ENCODE measurements at places on chromosomes 12 and 14.

DNA sequence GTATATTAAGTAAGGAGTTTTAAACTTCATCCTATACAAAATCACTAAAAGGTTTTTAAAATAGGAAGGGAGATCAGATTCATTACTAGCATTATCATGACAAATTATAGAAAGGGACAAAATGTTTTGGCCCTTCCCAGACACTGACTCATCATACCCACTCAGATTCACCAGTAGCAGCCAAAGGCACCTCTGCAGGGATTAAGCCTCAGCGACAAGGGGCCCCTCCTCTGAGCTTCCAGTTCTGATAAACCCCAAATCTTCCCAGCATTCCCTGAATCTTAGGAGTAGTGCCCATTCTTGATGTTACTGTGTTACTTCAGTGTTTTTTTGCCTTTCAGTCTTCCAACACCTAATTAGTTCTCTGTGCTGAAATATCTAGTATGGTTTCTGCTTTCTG lies 14.5 kb downstream of the KRAS start:
- DNase-seq = no peak

DNA sequence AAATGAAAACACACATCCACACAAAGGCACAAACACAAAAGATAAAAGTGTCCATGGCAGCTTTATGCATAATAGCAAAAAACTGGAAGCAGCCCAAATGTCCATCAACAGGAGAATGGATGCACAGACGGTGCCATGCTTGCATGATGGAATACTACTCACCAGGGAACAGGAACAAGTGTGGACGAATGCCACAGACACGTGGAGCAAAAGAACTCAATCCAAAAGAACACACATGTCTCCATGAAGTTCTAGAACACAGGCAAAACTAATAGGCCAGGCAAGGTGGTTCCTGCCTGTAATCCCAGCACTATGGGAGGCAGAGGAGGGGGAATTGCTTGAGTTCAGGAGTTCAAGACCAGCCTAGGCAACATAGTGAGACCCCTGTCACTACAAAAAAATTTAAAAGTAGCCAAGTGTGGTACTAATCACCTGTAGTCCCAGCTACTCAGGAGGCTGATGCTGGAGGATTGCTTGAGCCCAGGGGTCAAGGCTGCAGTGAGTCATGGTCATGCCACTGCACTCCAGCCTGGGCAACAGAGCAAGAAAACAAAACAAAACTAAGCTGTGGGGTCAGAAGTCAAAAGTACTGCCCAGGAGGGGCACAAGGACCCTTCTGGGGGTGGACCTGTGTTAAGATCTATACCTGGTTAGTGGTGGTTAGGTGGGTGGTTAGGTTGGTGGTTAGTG lies 7.3 kb upstream of the TMEM119 start:
- DNase-seq = no peak

DNA sequence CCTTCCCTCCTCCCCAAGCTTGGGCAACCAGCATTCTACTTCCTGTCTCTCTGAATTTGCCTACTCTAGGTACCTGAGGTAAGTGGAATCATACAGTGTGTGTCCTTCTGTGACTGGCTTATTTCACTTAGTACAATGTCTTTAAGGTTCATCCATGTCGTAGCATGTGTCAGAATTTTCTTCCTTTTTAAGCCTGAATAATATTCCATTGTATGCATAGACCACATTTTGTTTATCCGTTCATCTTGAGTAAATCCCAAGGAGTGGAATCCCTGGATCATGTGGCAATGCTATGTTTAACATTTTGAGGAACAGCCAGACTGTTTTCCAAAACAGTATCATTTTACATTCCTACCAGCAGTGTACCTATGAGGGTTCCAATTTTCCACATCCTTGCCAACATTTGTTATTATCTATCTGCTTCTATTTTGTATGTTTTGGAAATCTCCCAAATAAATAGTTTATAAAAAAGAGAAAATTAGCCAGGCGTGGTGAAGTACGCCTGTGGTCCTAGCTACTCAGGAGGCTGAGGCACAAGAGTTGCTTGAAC lies 12.4 kb downstream of the HSP90AA1 start:
- DNase-seq = no peak

DNA sequence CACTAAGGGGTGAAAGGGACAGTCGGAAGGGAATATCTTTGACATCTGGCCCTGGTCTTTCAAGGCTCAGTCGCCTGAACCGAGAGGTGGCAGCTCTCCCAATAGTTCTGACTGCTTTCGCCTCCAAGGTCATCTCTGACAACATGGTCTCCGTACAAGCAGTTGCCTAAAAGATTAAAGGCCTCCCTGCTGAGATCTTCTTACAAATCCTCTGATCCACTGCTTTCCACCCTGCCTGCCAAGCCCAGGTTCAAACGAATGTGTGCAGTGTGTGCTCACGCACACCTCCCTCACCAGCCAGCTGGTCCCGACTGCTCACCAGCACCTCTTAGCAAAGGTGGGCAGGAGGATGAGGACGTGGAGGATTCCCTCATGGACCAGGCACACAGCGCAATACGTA lies 10.4 kb downstream of the B4GALNT3 start:
- no peak for DNase-seq

- no peak for DNase-seq
Observed at GRCh38 chr12:130825771-130826150, 13.3 kb downstream of the STX2 start.

GRCh38 chr14:61965030-61965745 lies 203.0 kb downstream of the SNAPC1 start:
- no peak for DNase-seq
